Kidney tubule cell (primary cell): ENCODE measurements at places on chromosomes 2 and 18.

- no peak for DNase-seq
These were observed 441.5 kb upstream of the TNP1 start for GRCh38 chr2:217301142-217301925.

DNA sequence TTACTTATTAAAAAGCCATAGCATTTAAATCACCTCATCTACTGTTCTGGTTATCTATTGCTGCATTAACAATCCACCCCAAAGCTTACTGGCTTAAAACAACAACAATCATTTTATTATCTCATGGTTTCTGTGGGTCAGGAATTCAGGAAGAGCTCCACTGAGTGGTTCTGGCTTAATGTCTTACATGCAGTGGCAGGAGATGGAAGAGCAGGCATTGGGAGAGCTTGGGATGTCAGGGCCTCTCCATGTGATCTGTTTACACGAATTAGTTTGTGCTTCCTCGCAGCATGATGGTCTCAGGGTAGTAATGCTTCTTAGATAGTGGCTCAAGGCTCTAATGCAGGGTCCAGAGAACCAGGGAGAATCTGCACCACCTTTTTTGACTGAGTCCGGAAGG lies 14.4 kb upstream of the REL start:
- no peak for DNase-seq

DNA sequence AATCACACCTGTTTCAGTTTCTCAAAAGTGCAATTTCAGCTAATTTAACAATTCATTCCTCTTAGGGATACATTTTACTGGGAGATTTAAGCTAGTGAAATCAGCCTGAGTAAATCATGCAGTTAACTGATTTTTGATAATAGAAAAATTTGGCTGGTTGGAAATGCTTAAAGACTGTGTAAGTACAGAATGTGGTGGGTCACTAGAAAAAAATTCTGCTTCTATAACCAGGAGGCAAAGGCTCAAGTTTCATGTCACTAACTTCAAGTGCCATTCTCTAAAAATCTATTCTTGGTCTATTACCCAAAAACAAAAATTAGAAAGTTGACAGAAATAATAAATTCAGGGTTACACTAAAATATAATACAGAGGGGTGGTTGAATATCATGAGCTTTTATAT lies 271.3 kb downstream of the CCDC178 start:
- DNase-seq = no peak

DNA sequence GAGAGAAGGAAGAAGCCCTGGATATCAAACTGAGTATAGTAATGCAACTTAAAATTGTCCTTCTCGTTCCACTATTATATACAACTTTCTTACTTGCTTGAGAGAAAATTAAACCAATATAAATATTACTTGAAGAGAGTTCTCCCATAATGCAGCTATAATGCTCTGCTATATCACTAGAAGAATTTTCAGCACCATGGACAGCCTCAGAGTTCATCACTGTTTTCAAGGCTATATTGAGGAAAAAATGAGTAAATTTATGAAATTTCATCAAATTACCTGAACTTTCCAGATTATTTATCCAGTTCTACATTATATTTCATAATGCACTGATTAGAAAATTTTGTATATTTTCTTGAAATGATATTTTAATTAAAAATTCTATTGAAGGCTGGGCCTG lies 1053.5 kb upstream of the FAM98A start:
- DNase-seq = peak; percentile 12

GRCh38 chr2:113039719-113040118 lies 12.9 kb downstream of the IL36B start:
- no peak for DNase-seq
